ENCODE measurements at places on chromosomes 2 and 18.

- no peak for DNase-seq
Measured at GRCh38 chr18:24600076-24600654, 139.7 kb downstream of the HRH4 start.

DNA sequence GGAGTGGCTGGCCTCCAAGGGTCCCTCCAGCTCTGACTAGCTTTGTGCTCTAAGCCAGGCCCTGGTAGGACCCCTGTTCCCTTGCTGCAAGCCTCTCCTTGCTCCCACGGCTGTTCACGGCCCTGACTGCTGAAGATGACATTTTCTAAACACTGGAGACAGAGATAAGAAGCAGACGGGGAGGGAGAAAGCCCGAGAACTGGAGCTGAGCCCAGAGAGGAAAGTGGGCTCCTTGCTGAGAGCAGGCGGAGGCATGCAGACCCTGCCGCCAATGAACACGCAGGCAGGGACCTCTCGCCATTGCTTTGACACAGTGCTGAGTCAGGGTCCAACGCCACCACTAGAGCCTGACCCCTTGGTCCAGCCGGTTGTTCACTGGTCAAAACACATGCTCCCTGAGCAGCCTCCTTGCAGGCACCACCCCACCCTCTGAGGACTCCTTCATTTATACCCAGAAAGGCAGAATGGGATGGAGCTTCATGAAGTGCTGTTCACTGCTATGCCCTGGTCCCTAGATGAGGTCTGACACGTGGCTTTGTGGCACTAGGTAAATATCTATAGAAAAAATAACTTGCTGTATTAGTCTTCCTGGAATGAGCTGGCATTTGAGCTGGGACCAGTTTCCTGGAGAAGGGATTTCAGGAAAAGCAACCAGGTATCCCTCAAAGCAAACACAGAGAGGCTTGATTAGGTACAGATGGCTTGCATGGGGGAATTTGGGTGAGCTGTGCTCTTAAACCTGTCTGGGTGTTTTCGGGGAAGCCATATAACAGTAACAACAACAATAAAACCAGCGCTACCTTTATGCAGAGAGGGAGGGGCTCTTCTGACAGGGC lies 65.7 kb downstream of the MCFD2 start:
- no peak for DNase-seq

- no peak for DNase-seq
Measured at GRCh38 chr2:112708968-112709367, 11.9 kb upstream of the NT5DC4 start.

- DNase-seq = no peak
Measured at GRCh38 chr2:216629784-216630183, 3.4 kb upstream of the IGFBP2 start.

- no peak for DNase-seq
Measured at GRCh38 chr2:205650931-205651330, 31.4 kb upstream of the NRP2 start.

DNA sequence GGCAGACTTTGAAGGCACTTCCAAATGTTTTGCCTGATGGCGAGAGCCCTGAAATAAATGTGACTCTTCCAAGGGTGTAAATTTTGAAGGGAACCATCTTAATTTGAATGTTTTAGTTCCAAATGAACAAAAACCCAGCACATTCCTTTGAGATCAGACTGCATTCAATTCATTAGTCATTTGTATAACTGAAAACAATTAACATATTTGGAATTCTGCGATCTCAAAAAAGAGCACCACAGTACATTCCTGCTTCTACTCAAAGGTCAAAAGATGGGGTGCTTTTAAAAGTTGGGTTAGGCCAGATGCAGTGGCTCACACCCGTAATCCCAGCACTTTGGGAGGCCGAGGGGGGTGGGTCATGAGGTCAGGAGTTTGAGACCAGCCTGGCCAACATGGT lies 38.2 kb upstream of the CHRNA1 start:
- no peak for DNase-seq

DNA sequence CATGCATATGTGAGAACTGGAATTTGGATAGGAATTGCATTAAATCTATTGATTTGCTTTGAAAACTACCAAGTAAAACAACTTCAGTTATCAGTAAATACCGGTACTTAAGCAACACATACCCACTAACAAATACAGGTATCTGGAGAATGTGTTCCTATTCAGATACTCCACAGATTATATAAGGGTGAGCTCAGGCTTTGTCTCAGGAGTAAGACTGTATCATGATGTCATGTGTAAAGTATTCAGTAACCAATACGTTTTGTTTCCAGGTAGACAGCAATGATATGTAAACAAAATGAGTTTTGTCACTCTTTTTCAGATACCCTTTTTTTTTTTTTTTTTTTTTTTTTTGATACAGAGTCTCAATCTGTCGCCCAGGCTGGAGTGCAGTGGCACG lies 74.8 kb downstream of the DSC3 start:
- no peak for DNase-seq

DNA sequence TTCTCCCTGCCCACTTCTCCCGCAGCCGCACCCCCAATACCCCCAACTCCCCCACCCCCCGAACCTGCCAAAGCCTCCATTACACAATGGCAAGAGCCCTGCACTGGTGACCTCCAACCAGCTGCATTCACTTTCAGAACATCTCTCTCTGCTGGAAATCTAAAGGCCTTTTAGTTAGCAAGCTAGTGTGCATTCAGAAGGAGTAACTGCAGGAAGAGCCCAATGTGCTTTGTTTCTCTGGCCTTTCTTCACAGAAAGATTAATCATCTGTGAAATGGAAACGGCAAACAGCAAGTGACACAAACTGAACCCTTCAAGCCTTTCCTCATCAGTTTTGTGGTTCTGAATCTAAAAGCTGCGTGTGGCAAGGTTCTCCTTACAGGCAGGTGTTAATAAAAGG lies 124.2 kb downstream of the OLA1 start:
- no peak for DNase-seq

- no peak for DNase-seq
Measured at GRCh38 chr2:161576421-161576820, 47.8 kb upstream of the SLC4A10 start.

GRCh38 chr18:2986150-2986865 lies 26.6 kb downstream of the LPIN2 start:
- no peak for DNase-seq

DNA sequence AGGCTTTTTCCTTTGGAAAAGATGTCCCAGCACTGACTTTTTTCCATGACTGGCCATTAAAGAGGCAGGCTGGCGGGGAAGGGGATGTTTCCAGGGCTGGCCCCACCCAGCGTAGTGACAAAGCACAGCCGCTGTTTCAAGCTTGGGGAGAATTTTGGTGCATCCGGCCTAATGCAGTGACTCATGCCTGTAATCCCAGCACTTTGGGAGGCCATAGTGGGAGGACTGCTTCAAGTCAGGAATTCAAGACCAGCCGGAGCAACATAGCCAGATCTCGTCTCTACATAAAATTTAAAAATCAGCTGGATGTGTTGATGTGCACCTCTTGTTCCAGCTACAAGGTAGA lies 78.0 kb upstream of the SH3BP4 start:
- no peak for DNase-seq

DNA sequence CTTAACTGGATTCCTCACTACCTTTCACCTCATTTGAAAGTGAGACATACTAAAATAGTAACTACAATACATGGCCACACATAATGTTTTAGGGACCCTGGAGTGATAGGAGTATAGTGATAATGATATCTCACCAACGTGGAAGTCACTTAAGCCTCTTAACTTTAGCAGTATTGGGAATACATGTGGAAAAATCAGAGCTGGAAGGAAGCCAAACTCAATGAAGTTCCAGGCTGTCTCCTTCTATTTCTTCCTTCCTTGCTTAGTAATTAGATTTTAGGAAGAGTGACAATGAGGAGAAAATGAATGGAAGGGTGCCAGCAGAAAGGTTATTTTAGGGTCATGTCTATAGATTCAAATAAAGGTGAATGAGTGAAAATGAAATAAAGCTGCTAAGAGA lies 387.3 kb downstream of the PLCL1 start:
- DNase-seq = no peak
